CMK (cell line): ENCODE measurements at places on chromosomes 16 and 17.

- no peak for DNase-seq
Measured at GRCh38 chr16:78720416-78720815, 621.0 kb downstream of the WWOX start.

GRCh38 chr17:57326336-57326735 lies 70.0 kb downstream of the MSI2 start:
- DNase-seq: no peak

GRCh38 chr17:39200070-39200879 lies at the start of gene RPL19:
Gene RPL19, plus strand, starts transcription at chr17:39200283. Its CDS starts 62 bp downstream, at chr17:39200345.
- peak; percentile 66 for DNase-seq

GRCh38 chr17:77322514-77323412 lies 182.0 kb downstream of the SEC14L1 start:
- no peak for DNase-seq

DNA sequence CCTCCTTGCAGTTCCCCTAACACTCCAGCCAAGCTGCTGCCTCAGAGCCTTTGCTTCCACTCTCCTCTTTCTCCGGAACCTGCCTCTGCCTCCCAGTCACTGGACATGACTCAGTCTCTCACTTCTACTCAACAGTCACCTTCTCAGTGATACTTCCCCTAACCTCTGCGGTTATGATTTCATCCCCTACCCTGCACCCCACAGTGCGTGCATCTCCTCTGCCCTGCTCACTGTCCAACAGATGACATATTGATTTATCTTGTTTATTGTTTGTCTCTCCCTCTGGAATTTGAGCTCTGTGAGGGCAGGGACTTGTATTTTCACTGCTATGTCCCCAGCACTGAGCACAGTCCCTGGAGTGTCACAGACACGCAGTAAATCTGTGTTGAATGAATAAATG lies 100.7 kb downstream of the CYLD start:
- no peak for DNase-seq
